Dermis lymphatic vessel endothelial cell (primary cell): ENCODE measurements at places on chromosomes 13 and 19. TPM values are rescaled to one million over a fixed set of nuclear protein-coding genes. Genes with fewer than 3 reads are reported as not detected.

Gene FGF22
- total RNA-seq = 0.09 and 0.11 TPM in 2 replicates

Gene GAPDHS
- 0.09 TPM in 1 of 2 replicates, not detected in the other for total RNA-seq

Gene CAMSAP3
- total RNA-seq = 0.11 TPM in 1 of 2 replicates, not detected in the other

Gene ADGRE3
- total RNA-seq = not detected in 2 replicates

Gene KLK6
- total RNA-seq = not detected in 2 replicates

Gene PRX
- total RNA-seq = 1.5 TPM in 2 replicates

Gene MAST1
- 0.76 and 1.2 TPM in 2 replicates for total RNA-seq

Gene DPF1
- under 0.01 and 0.09 TPM in 2 replicates for total RNA-seq

Gene SIGLEC8
- total RNA-seq = not detected in 2 replicates

Gene P2RY11
- total RNA-seq = 1.5 and 2.7 TPM in 2 replicates

Gene RAP2A
- total RNA-seq = 58.0 and 61.3 TPM in 2 replicates

Gene MYO9B
- total RNA-seq = 24.0 and 24.8 TPM in 2 replicates

Gene GGACT
- total RNA-seq = 3.9 and 6.4 TPM in 2 replicates

Gene LYL1
- total RNA-seq = 19.3 and 38.4 TPM in 2 replicates

Gene SWSAP1
- 0.77 and 1.1 TPM in 2 replicates for total RNA-seq

Gene SMIM7
- total RNA-seq = 50.8 and 54.2 TPM in 2 replicates

Gene SLC17A7
- 0.22 and 0.26 TPM in 2 replicates for total RNA-seq

Gene SOHLH2
- 0.11 TPM in 1 of 2 replicates, not detected in the other for total RNA-seq

Gene EID2B
- total RNA-seq = 2.9 and 5.3 TPM in 2 replicates

Gene RGS9BP
- 0.98 and 1.1 TPM in 2 replicates for total RNA-seq

Gene ZNF681
- 0.87 and 1.5 TPM in 2 replicates for total RNA-seq

Gene CDK8
- total RNA-seq = 11.5 and 13.1 TPM in 2 replicates

Gene NUFIP1
- 1.3 and 2.0 TPM in 2 replicates for total RNA-seq

Gene SLC15A1
- not detected in 2 replicates for total RNA-seq
